NT2/D1 (cell line): ENCODE measurements at places on chromosomes 4 and X.
A peak's percentile ranks its signal among the peaks of the same experiment; 100 is the strongest.

DNA sequence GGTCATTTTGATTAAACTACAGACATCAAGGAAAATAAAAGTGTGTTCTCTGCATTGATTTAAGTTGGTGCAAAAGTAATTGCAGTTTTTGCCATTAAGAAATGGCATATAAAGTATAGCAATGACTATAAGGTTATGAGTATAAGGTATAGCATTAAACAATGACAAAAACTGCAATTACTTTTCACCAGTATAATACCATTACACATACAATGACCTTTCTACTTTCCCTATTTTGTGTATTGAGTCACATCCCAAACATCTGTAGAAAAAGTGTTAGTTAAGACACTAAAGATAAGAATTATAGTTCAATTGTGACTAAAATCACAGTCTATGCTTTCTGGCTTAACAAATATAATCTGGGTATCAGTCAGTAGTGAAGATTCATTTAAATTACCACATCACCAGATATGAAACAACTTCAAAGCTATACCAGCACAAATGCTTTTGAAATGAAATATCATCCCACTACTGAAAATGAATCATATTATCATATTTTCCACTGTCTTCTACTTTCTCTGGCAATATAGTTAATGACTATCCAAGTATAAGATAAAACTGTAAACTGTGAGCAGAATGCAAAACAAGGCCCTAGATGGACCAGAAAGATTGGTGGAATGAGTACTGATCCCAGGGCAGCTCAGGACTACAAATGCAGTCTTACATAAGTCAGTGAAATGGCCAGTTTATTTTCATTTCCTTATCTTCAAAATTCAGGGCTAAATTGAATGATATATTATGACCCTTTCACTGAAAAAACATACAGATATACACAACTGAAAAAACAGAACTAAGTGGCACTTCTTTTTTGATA is 241.1 kb downstream of the ANTXR2 start:
- DNase-seq, result no peak

DNA sequence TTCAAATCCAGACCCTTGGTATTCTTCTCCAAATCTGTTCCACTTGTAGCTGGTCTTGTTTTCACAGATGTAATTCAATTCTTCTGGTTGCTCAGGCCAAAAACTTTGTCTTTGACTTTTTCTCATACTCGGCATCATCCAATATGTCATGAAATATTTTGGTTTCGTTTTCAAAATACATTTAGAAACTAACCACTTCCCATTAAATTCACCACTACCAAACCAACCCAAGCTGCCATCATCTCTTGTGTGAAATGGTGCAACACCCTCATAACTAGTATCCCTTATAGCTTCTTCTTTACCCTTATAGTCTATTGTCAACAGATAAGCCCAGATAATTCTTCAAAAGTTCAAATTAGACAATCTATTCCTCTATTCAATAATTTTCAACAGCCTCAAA is 192.1 kb downstream of the PRR32 start:
- no peak for DNase-seq

GRCh38 chr4:6114181-6114580 is 86.2 kb downstream of the JAKMIP1 start:
- DNase-seq, result no peak

- no peak for DNase-seq
Observed at GRCh38 chr4:138140879-138141278, 101.3 kb downstream of the SLC7A11 start.

GRCh38 chrX:129781134-129781672 is 1.5 kb downstream of the SASH3 start:
- no peak for DNase-seq

- DNase-seq, result no peak
Observed at GRCh38 chrX:134362560-134363089, 97.3 kb upstream of the HPRT1 start.

DNA sequence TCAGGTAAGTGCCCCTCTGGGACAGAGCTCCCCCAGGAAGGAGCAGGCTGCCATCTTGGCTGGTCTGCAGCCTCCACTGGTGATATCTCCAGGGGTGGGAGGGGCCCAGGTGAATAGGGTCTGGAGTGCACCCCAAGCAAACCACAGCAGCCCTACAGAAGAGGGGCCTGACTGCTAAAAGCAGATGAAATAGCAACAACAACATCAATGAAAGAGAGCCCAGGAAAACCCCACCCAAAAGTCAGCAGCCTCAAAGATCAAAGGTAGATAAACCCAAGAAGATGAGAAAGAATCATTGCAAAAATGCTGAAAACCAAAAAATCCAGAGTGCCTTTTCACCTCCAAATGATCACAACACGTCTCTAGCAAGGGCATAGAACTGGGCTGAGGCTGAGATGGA is 92.5 kb upstream of the PAGE3 start:
- no peak for DNase-seq

- no peak for DNase-seq
Observed at GRCh38 chr4:123298801-123299200, 97.8 kb upstream of the SPRY1 start.

DNA sequence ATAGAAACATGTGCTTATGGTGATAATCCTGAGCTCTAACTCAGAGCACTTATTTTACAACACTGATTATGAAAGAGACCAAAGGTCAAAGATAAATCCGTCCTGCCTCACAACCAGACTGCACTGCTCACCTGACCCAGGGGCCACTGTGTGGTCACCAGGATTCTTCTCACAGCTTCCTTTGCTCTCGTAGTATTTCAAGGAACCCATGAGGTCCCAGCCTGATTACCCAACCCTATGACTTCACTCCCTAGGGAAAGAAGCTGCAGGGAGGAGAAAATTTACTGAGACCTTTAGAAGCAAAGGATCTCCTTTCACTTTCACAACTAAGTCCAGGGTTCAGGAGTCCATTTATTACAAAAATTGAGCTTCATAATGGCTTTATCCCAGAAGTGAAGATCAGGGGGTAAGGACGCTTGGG is 9.6 kb downstream of the SLC25A5 start:
- no peak for DNase-seq

DNA sequence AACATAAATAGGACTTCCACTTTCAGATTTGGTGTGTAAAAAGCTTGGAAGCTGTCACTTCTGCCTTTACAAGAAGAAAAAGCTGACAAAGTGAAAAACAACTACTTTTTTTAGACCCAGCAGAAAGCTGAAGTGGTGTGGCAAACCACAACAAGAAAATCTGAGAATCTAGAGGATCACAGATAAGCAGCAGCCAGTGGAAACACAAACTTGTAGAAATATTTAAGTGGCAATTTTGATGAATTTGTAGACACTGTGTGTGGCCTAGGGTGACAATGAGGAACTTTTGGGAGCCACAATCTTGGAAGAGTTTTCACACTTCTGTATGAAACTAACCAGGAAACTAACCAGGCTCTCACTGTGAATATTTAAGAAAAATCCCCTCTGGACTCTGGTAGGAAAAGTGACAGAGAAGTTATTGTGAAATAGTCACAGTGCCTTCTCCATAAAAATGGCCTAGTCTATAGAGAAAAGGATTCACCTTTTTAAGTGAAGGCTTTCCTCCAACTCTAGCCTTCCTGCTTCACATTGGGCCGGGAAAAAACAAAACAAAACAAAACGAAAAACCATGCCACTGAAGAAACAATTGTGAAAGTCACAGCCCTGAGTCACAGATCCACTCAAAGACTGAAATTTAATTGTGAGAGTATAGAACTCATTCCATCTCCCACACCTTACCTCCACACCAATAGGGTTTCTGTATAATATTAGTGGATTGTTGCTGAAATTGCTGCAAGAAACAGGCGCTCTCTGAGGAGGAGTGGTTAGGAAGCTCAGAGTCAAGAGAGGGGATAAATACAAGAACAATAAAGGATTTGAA is 26.7 kb upstream of the GUCY1A1 start:
- DNase-seq, result no peak

DNA sequence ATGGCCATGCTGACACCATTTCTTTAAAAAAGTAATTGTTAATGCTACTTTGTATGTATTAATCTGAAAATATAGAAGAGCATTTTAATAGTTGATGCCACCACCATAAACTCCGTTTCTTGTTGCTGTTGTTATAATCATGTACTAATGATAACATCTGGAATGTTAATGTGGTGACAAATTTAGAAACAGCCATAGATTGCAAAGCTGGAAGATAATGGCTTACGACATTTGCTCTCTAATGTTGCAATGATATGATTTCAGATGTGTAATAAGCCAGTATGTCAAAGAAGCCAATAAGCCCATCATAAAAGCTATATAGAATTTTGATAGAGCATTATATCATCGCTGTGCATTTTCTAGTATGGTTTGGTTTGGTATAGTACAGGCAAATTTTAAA is 579.4 kb upstream of the ZFP42 start:
- no peak for DNase-seq

DNA sequence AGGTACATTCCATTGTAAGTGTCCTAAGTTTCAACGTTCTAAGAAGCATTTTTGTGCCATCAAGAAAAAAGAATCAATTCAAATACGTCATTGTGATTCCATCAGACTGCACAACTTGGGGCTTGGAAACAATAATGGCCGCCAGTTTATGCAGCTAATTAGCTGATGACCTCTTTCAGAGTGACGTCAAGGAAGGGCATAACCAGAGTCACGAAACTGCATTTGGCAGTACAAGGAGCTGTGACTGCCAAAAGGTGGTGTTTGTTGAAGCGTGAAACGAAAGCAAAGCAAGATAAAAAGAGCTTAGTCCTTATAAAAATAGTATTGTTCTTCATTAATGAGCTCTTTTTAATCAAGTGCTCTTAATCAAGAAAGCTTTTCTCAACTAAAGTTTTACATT is 81.1 kb upstream of the SH3RF1 start:
- DNase-seq, result no peak

GRCh38 chr4:141246243-141246642 is 25.5 kb downstream of the ZNF330 start:
- DNase-seq, result no peak

DNA sequence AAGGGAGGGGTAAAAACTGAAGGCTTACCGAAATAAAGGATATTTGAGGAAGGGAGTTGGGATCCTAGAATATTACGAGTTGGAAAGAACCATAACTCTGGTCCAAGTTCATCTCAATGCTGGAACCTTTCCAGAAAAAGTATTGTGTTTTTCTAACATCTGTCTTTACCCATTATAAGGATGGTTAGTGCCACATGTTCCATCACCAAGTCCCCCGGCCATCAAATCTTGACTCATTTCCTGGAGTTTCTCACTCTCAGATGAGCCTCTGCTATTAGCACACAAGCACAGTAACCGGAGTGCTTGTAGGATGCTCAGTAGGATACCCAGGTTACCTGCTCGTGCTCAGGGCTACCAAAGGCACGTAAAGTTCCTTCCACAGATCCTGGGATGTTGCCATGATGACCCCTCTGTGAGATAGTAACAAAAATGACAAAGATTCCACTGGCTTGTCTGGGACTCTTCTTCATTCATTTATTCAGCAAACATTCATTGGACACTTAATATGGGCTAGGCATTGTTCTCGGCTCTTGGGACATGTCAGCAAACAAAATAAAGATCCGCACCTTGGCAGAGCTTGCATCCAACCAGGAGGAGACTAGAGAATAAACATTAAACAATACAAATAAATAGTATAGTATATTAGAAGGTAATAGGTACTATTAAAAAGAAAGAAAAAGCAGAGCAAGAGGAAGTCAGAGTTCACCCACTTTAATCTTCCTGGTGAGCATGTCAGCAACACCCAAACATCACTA is 36.3 kb downstream of the PKD2 start:
- no peak for DNase-seq

- DNase-seq, result no peak
Observed at GRCh38 chr4:141771889-141772830, 135.8 kb downstream of the IL15 start.

DNA sequence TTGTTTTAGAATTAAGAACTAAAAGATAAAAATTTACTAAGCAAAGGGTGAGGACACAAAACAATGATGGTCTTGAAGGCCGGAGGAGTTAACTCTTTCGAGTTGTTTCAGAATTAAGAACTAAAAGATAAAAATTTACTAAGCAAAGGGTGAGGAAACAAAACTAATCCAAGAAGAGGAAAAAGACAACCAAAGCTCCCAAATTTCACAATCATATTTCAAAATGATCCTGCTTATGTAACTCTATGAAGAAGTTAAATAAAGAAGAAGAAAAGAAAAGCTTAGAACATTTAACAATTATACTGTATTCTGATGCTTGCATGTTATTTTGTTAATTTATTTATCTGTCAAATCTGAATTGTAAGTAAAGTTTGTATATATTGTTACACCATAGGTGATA is 154.8 kb upstream of the SLIT2 start:
- DNase-seq, result no peak

- no peak for DNase-seq
Observed at GRCh38 chr4:178311997-178312396, 869.8 kb upstream of the AGA start.

DNA sequence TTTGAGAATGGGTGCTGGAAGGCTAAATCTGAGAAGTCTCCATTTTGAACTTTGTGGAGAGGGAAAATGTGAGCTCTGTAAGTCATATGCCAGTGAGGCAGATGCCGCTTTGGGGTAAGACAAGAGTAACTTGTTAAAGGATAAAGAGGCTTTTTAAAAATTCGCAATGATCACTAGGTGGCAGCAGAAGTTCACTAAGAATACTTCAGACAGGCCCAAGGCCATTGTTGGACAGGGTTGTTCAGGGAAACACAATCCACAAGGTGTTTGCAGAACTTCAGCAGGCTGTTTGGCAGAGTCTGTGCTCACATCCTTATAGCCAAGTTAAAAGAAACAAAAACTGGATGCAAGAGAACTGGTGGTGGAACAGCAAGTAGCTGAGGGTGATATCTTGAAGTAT is 13.7 kb upstream of the PIGA start:
- DNase-seq, result peak; percentile 46

GRCh38 chr4:177292171-177292570 is 17.5 kb upstream of the NEIL3 start:
- no peak for DNase-seq

- no peak for DNase-seq
Observed at GRCh38 chrX:70452143-70452733, 7.6 kb downstream of the DLG3 start.

GRCh38 chr4:109294006-109294405 is 8.5 kb downstream of the COL25A1 start:
- no peak for DNase-seq

GRCh38 chr4:10111067-10111801 is 5.4 kb downstream of the WDR1 start:
- DNase-seq, result no peak

- DNase-seq, result no peak
Observed at GRCh38 chr4:17578482-17578891, 1.5 kb downstream of the LAP3 start.

DNA sequence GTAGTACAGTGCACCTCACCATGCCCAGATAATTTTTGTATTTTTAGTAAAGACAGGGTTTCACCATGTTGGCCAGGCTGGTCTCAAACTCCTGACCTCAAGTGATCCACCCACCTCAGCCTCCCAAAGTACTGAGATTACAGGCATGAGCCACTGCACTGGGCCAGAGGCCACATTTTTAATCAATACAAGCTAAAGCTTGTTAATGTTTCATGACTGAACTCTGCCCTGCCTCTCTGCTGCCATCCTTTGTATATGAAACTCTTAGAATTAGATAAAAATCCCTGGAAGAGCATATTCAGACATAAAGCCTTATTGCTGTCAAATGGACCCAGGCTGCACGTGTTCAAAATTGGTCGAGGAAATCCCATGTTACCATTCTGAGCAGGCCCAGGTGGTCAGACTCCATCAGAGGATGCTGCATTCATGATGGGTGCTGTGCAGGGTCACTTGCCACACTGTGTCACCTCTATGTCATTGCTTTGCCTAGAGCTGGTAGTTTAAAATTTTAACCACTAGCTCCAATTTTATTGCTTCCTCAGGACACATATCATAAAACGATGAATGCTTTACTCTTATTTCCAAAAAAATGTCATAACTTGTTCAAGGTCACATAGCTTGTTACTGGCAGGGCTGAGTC is 45.2 kb downstream of the LNX1 start:
- DNase-seq, result no peak
